ENCODE measurements at places on chromosomes 5 and 9. TPM values are rescaled to one million over a fixed set of nuclear protein-coding genes. Genes with fewer than 3 reads are reported as not detected.

The SLC31A2 gene
- total RNA-seq, result 10.1 TPM

DNA sequence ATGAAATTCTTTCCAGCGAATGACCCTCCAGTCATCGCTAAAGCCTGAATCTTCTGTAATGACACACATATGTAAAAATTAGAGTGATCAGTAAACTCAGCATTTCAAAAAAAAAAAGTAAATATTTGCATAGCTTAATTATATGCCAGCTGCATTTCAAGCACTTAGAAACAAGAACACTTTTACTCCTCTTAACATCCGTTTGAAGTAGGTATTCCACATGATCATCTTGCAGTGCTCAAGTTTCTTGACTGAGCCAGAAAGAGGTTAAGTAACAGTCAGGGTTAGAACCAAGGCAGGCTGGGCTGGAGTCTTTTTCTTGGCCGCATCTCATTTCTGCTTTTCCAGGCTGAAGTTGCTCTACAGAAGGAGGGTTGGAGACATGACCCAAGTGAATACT, 27.6 kb downstream of the EGFLAM start:
- no peak for DNase-seq

GRCh38 chr9:23594421-23594820, 231.6 kb downstream of the ELAVL2 start:
- no peak for DNase-seq

- DNase-seq, result no peak
Measured at GRCh38 chr5:142095035-142095434, 13.5 kb upstream of the NDFIP1 start.

DNA sequence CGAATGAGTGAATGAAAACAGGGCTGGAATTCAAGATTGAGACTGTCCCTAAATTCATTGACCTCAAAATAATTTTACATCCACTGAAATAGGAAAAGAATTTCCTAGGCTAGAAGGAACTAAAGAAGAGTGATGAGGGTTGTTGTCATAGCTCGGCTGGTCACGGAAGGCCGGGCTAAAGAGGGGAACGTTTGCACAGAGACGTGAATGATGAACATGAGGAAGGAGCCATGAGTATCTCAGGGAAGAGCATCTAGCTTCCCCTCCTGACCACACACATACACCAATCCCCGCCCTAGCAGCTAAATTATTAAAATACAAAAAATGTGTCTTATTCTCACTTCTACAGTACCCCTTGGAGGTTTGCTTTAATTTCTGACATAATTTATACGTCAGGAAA, 124.4 kb upstream of the ABCA1 start:
- DNase-seq, result no peak

- DNase-seq, result no peak
Measured at GRCh38 chr5:54860321-54860720, 125.1 kb downstream of the ESM1 start.

The PLCXD3 gene
- 61.3 TPM for total RNA-seq

The DNAI1 gene
- total RNA-seq, result not detected

The FLT4 gene
- 2.0 TPM for total RNA-seq

The SV2C gene
- total RNA-seq, result 0.14 TPM

The STXBP1 gene
- total RNA-seq, result 39.8 TPM

- DNase-seq, result no peak
Measured at GRCh38 chr5:5347442-5347841, 75.0 kb upstream of the ICE1 start.

The HMCN2 gene
- 4.2 TPM for total RNA-seq

- no peak for DNase-seq
Measured at GRCh38 chr9:15354713-15355112, 47.7 kb upstream of the TTC39B start.

DNA sequence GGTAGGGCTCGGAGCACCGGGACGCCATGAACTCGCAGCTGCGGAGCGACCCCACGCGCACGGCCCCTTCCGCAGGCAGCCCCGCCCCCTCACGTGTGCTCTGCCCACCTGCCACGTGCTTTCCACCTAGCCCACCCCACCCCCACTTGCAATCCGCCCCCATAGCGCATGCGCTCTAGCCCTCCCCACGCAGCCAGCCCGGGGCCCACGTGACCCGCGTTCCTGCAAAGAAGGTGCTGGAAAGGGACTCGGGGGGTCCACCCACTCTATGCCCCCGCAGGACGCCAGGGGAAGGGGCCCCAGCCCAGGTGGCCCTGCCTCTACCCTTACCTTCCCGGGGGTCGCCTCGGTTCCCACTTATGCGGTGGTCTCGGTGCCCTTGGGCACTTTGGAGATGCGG, at the start of gene SOHLH1:
TSS of gene SOHLH1 (minus strand) at position 42 of the 400 bp plus-strand sequence. CDS start at position 28, 14 bp downstream.
- DNase-seq, result no peak

DNA sequence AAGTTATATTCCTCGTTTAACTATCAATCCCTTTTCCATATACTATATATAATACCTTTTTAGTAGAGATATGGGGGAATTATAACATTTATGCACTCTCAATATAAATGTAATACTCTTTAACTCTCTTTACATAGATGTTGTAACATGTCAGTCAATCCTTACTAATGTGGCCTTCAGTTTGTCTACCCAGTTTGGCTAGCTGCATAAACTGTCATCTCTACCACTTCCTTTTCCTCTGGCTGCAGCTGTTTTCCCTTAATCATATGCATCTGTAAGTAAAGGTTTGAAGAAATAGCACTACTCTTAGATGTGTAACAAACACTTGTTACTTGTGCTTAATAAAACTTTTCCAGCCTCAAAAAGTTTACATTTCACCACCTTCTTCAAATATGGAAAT, 13.4 kb downstream of the ABHD17B start:
- no peak for DNase-seq

The PDE8B gene
- total RNA-seq, result 43.8 TPM

- DNase-seq, result no peak
Measured at GRCh38 chr9:13088720-13089427, 190.6 kb downstream of the MPDZ start.

The PPWD1 gene
- 22.0 TPM for total RNA-seq

The CNTNAP3B gene
- total RNA-seq, result 19.1 TPM

DNA sequence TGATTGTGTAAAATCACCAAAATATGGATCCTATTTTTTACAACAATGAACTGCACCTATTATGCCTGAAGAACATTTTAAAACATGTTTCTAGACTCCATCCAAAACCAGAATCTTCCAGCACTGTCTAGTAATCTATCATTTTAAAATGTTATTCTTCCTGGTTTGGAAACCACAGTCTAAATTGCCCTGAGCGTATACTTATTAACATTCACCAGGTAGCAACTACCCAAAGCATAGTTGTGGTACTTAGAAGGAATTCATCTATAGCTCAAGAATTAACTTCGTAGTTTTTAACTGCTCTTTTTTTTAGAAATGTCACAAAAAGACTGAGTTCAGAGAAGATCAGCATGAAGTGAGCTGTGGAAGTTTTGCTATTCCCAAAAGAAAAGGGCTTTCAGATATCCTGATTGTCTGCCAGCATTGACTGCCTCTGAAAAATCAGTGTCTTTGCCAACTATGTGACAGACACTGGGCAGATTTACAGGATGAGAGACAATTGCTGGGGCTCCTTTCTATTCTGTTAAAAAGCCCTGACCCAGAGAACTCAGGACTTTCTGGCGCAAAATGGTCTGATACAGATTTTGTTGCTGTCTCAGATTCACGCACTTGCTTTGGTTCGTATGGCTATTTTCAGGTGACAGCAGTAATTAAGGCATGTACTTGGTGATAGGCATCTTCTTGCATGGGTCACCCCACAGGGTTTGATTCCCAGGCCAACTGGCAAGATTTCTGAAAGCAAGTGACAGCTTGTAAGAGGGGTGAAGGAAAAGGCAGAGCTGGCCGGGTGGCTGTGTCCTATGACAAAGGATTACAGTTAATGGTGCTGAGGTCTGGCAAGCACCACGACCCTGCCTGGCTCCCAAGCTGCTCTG, 152.5 kb upstream of the RAI14 start:
- DNase-seq, result peak; percentile 69

The ANKDD1B gene
- total RNA-seq, result 0.17 TPM

GRCh38 chr5:98588215-98588614, 185.2 kb upstream of the RGMB start:
- no peak for DNase-seq

GRCh38 chr5:96788112-96788749, 19.5 kb downstream of the ERAP1 start:
- no peak for DNase-seq

DNA sequence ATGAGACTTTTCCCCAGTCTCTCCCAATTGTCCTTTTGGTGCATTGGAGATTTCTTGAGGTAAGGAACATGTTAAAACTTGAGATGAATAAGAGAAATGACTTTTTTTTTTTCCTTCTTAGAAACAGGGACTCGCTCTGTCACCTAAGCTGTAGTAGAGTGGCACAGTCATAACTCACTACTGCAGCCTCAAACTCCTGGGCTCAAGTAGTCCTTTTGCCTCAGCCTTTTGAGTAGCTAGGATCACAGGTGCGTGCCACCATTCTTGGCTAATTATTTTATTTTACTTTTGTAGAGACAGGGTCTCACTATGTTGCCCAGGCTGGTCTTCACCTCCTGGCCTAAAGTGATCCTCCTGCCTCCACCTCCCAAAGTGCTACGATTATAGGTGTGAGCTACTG, 25.9 kb downstream of the CDC42SE2 start:
- DNase-seq, result no peak

The HTR4 gene
- total RNA-seq, result 8.2 TPM

GRCh38 chr5:149700347-149700746, 29.8 kb upstream of the PPARGC1B start:
- DNase-seq, result no peak

DNA sequence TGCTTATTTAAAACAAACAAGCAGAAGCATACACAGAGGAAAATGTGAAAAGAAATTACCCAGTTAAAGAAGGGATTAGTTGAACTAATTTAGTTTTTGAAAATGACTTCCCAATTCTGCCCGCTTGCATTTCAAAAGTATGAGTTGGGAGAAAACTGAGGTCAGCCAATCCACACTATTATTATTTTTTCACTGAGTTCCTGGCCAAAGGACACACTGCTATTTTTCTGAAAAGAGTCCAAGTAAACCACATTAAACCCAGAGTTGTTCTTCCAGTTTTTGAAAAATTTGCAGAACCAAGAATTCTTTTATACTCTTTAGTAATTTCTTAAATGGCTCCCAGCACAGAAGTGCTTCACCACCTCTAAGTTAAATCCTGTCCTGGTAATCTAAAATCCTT, 7.5 kb downstream of the SMU1 start:
- DNase-seq, result no peak

DNA sequence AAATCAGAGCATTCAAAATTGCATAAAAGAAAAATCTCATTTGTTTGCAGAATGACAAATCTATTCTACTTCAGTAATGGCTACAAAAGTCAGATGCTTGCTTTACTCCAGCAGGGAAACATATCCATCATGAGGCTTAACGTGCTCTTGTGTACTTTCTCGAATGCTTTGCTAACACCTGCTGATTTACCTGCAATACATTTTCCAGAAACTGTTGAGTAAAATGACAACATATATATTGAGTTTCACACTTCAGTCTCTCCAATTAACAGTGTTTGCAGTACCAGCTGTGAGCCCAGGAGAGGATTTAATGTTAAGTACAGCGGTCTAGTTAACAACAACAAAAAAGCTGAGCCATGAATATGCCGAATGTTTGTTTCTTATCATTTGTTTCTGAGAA, 391.5 kb upstream of the SMC2 start:
- no peak for DNase-seq

The CDKN2A gene
- total RNA-seq, result 0.37 TPM

The TRAF1 gene
- total RNA-seq, result 4.1 TPM

- DNase-seq, result peak; percentile 70
Measured at GRCh38 chr9:6680797-6681146, 35.2 kb upstream of the GLDC start.

- DNase-seq, result no peak
Measured at GRCh38 chr5:56457887-56458812, 225.0 kb upstream of the ANKRD55 start.

The PCDHGA4 gene
- 5.8 TPM for total RNA-seq

DNA sequence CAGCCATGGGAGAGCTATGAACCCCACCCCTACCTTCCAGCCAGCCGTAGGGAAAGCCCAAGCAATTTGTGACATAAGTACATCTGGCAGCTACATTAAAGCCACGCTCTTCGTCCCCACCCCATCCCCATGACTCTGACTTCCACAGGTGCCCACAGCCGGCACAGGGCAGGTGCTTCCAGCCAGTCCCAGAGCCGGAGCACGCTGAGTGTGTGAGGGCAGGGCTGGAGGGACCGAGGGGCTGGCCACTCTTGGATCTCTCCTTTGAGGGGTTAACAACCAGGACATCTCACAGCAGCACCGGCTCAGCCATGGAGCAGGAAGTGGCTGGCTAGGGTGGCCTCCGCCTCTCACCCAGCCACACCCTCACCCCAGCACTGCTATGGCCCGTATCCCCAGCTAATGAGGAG, 2.4 kb upstream of the FAM78A start:
- DNase-seq, result peak; percentile 58

- no peak for DNase-seq
Measured at GRCh38 chr9:115717711-115718173, 435.8 kb upstream of the PAPPA start.

The FYB1 gene
- total RNA-seq, result 9.5 TPM

The ZNF658 gene
- 13.5 TPM for total RNA-seq

DNA sequence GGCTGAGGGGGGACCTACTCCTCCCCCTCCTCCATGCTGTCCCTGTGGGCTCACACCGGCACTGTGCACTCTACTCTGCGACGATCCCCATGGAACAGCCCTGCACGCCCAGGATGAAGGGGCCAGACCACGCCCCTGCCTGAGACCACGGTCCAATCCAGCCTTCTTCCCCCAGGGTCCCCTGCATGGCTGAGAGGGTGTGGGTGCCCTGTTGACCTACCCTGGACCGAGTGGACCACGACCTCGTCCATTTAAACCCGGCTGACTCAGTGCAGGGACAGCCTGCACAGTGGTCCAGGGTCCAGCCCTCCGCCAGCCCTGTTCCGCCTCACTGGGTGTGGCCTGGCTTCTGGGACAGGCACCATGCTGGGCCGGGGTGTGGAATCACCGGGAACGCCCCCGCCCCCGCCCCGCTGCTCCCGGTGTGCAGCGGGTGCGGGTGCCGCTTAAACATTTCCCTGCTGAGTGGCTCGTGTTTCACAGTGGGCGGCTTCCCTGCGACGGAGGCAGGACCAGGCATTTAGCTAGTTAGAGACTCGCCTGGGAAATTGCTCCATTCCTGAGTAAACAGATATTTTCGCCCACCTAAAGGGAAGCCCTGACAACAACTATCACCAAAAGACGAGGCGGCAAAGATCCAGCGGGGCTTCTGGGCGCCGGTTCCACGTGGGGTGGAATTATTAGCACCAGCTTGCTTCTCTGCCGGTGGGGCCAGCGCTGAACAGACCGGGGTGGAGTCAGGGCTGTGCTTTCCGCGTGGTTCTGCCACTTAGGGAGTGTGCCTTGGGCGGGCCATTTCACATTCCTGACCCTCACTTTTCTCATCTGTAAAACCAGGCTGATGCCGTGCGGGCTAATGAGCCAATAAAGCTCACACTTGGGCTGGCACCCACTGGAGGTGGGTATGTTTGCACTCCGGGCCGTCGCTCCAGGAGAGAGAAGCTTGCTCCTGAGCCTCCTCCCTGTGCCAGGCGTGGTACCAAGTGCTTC, 22.6 kb downstream of the DBH start:
- DNase-seq, result peak; percentile 91

DNA sequence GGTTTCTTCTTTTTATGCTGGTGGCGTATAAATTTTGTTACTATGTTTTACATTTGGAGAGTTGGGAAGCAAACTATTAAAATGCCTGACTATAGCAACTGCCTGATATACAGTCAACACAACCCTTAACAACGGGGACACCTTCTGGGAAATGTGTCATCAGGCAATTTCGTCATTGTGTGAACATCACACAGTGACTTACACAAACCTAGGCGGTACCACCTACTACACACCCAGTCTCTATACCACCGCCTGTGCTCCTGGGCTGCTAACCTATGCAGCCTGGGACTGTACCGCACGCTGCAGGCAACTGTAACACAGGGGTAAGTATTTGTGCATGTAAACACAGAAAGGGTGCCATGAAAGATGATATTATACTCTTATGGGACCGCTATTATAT, 1.3 kb upstream of the CDHR2 start:
- DNase-seq, result peak; percentile 14

Data from right cardiac atrium (tissue), 5 donors.